Thyroid gland (tissue), 4 donors: ENCODE measurements at places on chromosomes 7 and 10. TPM values are rescaled to one million over a fixed set of nuclear protein-coding genes. Genes with fewer than 3 reads are reported as not detected.

TSPAN33 gene
- 10.9 TPM for total RNA-seq

DNA sequence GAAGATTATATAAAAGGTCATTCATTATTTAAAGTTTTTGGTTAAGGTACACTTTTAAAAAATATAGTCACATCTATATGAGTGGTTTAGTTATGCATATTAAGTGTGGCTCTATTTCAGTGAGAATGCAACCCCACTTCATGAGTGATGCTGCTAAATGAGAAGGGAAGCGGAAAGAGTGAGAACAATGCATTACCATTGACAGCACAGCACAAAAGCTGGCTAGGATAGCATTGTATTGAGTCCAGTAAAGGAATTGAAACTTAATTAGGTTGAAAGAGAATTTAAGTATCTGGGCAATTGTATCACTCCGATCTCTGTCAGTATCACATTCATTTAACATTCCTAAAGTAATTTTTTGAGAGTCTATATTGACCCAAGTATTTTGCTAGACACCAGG is 13.2 kb downstream of the POM121L12 start:
- no peak for DNase-seq

GRCh38 chr7:94351703-94352102 is 43.0 kb upstream of the COL1A2 start:
- DNase-seq = no peak

PRR15 gene
- 1.2 TPM for total RNA-seq

SEMA3A gene
- total RNA-seq = 18.0 TPM

- DNase-seq = peak; percentile 7
These were observed 665 bp downstream of the INSYN2A start for GRCh38 chr10:127195571-127196281.

DNA sequence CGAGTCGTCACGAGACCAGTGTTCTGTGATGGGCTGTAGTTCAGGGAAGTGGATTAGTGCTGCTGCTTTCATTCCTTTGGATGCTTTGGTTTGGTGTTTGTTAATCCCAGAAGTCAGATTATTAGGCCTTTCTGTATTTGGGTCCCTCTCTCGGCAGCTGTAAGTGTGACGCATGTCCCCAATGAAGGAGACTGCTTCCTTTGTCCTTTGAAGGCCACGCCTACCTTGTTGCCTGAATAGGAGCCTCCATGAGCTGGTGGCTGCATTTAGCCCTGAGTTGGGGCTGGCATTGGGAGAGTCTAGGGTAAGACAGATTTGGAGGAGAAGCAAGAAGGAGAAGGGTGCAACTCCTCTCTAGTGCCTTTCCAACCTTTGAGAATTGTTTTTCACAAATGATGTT is 34.5 kb downstream of the DOCK1 start:
- DNase-seq = no peak

GRCh38 chr7:74143383-74143782 is 30.8 kb upstream of the EIF4H start:
- no peak for DNase-seq

DNA sequence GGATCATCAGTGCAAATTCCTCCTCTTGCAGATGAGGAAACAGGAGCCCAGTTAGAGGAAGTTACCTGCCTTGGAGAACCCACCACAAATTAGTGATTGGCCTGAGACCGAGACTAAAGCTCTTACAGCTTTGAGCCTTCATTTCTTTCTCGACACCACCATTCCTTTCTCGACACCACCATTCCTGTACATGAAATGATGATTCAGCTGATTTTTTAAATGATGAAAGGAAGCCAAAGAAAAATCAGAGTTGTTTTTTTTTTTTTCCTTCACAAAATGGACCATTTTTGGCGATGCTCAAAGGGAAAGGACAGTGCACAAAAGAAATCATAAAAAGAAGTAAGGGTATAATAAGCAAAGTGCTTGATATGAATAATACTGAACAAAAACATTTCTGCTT is 1080.2 kb upstream of the AUTS2 start:
- no peak for DNase-seq

DNA sequence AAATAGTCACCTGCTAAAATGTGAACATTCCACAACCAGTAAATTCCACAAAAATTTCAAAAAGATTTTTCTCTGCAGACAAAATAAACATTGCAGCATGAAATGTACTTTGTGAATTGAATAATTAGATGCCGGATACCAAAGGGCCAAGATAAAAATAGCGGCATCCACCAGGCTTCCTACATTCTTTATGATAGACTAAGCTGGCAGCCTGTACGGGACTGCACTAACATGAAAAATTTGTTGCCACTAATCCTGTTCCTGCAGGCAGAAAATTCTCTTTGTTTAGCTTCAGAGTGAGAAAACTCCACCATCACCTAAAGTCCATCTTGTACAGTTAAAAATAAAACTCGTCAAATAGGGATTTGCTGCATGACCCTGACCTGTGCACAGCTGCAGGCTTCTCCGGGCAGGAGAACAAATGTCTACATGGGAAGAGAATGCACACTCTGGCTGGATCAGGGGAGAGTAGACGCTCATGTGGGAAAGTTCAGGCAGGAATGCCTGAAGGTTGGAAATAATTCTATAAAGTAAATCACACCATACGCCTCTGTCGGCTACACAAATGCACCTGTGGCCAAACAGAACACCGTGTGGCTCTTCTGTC is 15.6 kb upstream of the ADO start:
- DNase-seq = no peak

- no peak for DNase-seq
These were observed 18.4 kb downstream of the GIMAP5 start for GRCh38 chr7:150755473-150756099.
